ENCODE measurements at places on chromosomes 6 and 20.

DNA sequence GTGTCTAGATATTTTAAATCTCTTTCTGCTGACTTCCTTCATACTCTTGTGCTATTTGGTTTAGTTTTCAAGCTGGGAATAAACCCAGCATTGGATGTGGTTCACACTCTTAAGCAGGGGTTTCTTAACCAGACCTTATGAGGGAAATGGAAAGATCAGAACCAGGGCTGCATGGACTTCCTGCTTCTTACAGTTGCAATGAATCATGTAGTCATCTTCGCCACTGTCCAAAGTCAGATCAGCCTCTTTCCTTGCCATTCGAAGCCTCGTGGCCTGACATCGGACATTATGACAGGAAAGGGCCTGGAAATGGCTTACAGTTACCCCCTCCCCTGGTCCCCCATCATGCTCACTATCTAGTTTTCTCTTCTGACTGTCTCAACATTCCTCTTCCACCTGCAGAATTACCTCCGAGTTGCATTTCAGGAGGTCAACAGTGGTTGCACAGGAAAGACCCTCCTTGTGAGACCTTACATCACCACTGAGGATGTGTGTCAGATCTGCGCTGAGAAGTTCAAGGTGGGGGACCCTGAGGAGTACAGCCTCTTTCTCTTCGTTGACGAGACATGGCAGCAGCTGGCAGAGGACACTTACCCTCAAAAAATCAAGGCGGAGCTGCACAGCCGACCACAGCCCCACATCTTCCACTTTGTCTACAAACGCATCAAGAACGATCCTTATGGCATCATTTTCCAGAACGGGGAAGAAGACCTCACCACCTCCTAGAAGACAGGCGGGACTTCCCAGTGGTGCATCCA, 16.8 kb upstream of the NAA20 start:
- DNase-seq = no peak

DNA sequence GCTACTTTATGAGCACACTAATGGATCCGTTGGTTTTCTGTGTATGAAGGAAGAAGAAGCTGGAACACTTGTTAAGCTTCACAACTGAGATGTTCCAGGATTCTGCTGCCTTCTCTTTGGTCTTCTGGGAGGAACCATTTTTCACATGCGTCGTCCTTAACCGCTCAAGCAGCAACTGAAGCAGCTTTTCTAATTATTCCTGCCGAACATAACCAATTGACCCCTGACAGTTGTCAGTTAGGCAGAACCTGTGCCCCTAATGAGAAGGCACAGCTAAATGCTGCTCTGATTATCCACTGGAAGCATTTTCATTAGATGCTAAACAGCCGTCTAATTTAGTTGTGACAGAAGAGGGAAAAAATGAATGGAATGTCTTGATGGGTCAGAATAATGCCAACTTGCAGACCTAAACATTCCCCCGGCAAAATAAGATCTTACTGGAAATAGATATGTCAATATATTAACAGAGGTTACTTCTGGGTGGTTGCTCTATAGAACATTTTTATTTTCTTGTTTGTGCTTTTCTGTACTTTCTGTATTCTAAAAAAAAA, 85.0 kb upstream of the SMLR1 start:
- no peak for DNase-seq

GRCh38 chr20:35776513-35777101, 4.8 kb downstream of the PHF20 start:
- no peak for DNase-seq

DNA sequence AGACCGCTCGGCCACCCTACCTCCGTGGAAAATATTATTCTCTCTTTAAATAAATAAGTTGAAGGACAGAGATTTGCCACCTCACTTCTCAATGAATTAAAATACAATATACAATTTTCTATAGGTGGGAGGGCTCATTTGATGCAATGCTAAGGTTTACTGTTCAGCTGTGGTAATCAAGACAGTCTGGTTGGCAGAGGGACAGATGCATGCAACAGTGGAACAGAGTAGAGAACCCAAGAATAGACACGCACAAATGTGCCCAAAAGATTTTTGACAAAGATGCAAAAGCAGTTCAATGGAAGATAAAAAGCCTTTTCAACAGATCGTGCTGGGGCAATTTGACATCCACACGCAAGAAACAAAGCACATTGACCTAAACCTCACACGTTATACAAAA, 145.2 kb downstream of the CEBPB start:
- no peak for DNase-seq

DNA sequence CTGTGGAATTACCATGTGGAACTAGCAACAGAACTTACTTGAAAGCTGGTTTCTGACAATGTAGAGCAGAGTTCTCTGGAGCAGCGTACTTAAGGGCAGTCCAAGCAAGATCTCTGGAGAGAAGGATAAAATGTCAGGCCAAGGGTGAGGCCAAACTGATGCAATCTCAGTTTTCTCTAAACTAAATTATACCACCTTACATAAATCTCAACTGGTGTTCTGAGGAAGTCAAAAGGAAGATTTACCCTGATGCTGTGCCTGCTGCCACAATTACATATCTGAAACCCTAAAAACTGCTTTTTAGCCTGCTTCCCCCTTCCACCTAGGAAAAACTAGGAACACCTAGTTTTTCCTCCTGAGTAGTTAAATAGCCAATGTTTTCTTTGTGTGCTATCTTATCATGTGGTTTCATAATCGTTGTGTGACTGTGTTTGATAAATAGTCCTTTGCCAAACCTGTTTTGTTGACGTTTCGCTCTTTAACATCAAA, 28.1 kb downstream of the NCOA7 start:
- DNase-seq = no peak

GRCh38 chr6:148367411-148368024, 24.9 kb downstream of the SASH1 start:
- no peak for DNase-seq

DNA sequence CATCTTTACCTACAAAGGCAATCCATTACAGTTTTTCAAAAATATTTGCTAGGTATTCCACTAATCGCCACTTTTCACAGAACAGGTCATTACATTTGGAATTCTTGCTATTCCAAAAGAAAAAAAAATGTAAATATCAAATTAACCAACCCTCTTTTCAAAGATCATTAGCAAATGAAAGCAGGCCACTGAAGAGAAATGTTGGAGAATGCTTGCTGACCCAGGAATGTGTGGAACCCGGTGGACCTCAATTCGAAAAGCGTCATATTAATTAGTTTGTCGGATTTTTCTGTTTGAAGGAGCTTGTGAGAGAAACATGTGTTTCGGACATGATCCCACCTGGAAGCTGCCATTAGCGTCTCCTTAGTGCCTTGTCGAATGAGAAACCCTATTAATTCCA, 27.9 kb upstream of the SERPINB9 start:
- DNase-seq = no peak

DNA sequence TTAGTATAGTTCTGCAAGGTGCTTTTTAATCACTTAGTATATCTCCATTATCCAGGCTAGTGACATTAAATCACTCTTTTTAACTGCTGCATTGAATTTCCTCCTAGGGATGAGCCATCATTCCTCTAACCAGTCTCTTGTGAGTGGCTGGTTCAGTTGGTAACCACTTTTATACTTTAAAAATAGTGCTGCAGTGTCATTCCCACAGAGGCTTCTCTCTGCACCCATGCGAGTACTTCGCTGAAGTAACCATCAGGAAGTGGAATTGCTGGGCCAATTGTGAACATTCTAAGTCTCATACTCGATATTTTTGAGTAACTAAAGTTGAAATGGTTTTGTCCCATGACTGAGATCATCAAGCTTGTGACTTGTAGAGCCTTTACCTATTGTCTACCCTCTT, 2.1 kb downstream of the BTN3A2 start:
- no peak for DNase-seq

- no peak for DNase-seq
Observed at GRCh38 chr6:3769610-3770009, 18.1 kb upstream of the PXDC1 start.

DNA sequence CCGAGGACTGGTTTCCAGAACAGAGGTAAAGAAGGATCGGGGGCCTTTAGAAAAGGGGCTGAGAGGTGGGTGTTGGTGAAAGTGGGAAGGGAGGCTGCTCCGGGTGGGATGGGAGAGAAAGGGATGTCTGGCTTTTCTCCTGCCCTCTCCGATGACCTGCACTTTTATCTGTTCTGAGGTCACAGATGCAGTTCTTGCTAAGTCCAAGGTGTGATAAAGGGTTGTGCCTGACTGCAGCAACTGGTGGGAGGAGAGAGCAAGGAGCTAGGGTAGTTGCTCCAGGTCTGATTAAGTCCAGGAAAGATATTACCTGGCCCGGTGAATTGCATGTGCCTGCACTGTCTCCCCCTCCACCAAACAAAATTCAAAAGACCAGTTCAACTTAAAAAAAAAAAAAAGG, 145.6 kb upstream of the SOX4 start:
- no peak for DNase-seq

DNA sequence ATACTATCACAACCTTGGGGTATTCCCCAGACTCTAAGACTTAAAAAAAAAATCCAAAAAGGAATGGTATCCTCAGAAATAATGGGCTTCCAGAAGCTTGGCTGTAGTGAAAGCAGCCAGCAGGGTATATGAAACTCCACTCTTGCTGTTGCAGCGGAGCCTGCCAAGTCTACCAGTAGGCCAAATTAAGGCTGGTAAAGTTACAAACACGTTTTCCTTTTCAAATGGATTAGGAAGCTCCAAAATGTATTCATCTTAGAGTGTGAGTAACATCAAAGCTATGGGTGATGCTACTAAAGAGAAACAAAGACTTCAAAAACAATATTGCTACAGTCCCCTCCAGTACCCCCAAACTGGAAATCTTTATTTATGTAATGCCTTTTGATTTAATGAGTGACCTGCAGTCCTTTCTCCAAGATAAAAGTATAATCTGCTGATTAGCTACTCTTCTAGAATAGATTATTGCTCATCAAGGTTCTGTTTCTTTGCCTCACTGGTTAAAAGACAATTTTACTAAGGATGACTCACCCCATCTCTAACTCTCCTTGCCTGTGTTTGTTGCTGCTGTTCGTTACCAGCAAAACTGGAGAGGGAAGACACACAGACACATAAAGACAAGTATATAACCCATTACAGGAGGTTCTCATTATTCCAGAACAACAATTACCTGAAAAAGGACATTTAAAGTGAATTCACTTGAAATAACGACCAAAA, 84.9 kb downstream of the BTBD9 start:
- no peak for DNase-seq

- DNase-seq = no peak
Observed at GRCh38 chr6:131167773-131168172, 32.5 kb downstream of the AKAP7 start.

DNA sequence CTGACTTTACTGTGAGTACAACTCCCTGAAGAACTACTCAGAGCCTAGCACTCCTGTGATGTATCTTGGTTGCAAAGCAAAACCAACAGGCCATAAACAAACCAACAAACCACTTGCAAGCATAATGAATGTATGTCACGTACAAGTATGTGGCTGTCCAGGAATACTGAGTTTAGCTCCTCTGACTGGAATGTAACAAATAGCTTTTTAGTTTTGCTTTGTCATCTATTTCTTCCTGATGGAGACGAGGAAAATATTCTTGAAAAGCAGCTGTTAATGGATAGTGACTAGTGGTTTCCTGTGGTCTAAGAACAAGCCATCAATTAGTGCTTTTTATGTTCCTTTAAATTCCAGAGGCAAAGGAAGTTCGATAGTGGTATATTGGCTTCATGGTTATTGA, 101.9 kb upstream of the LY86 start:
- no peak for DNase-seq

Data from neuronal stem cell (in vitro differentiated cells).